ENCODE measurements at places on chromosomes 7 and 10. TPM values are rescaled to one million over a fixed set of nuclear protein-coding genes. Genes with fewer than 3 reads are reported as not detected.

- DNase-seq, result no peak
These were observed 69.5 kb upstream of the ST8SIA6 start for GRCh38 chr10:17523917-17524316.

DNA sequence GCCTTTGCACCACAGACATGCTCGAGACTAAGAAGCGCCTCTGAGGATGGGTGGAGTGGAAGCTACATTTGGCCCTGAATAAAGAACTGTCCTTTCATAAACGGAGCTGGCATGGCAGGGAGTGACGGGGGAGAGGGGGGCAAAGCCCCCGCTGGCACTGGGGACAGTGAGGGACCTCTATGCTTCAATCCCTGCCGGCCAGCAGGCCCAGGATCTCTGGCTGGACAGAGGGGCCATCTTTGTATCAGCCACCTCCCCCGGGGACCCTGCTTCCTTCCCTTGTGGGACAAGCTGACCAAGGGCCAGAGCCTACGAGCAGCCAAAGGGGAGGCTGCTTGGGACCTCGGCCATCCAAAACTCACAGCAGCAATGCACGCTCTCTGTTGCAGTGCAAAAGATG is 28.2 kb upstream of the ECHDC3 start:
- no peak for DNase-seq

- no peak for DNase-seq
These were observed 28.3 kb downstream of the GBX1 start for GRCh38 chr7:151139071-151139790.

- no peak for DNase-seq
These were observed 692.9 kb downstream of the LRMDA start for GRCh38 chr10:76124280-76124679.

- DNase-seq, result no peak
These were observed 70.3 kb downstream of the CALML3 start for GRCh38 chr10:5595095-5595494.

DNA sequence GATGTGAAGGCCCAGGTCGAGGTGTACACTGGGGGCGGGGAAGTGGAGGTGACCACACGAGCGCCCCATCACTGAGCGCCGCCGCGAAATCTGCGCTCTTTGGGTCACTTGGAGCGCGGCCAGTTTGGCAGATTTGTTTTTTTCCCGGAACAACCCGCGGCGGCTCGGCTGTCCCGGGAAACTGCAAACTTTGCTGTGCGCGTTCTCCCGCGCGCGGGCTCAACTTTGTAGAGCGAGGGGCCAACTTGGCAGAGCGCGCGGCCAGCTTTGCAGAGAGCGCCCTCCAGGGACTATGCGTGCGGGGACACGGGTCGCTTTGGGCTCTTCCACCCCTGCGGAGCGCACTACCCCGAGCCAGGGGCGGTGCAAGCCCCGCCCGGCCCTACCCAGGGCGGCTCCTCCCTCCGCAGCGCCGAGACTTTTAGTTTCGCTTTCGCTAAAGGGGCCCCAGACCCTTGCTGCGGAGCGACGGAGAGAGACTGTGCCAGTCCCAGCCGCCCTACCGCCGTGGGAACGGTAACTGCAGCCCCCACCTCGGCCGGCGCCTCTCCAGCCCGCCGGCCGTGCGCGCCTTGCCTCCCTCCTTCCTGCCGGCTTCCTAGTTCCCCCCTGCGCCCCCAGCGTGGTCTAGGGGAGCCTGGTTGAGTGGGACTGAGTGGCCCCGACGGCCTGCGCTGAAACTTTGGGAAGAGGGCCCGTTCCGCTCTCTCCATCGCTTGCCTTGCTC is at the start of gene CASP7:
CASP7 (plus strand) TSS at position 450 of the 727 bp plus-strand sequence. CDS start 17,582 bp downstream, outside the sequence.
- peak; percentile 74 for DNase-seq

DNA sequence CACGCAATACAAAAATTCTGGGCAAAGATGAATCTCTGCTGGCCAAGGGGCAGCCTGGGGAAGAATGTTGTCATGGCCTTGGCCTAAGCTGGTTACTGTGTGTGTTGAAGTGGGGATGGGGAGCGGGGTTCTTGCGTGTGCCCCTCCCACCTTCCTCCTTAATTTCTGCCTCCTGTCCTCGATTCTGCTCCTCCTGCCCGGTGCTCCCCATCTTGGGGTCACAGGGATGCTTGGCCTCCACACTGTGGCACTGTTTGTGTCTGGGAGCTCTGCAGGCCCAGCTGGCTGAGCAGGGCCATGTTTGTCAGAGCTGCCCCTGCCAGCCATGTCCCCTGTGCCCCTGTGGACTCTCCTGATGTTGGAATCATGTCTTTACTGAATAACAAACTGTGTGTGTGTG is 37.1 kb downstream of the RPS24 start:
- no peak for DNase-seq

DNA sequence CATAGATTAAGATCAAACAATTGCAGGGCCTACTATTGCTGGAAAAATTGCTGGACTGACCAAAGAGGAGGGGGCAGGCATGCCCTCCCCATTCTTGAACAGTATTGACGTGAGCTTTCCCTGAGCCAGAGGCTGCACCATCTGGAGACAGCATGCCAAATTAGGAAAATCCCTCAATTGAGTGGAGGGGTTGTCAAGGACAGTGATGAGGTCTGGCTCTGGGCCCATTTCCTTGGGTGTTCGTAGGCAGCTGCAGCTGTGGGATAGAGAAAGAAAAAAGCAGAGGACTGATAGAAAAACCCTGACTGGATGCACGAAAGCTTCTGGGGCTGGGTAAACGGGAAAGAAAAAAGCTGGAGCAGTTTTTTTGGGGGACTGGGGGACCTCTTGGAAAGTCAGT is 22.8 kb upstream of the ORC5 start:
- DNase-seq, result no peak

DNA sequence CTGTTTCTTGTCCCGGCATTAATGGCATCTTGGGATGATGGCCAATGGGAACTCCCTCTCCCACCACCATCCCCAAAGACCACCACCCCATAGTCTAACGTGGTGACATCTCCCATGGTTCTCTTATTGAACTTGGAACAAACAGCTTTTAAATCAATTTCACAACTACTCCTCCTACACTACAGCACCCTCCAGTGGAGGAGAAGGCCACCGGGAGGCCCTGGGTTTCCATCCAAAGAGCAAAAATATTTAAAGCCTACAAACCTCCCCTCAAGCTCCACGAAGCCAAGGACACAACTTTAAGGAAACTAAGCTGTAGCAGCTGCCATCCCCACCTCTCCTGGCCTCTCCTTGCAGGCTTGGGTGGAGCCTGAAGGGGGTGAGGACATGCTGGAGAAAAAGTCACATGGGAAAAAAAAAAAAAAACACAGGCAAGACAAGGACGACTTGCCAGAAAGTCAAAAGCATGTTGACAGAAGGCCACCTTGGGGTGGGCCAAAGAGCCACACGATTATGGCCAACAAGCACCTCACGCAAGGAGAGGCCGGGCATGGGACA is 94.0 kb upstream of the LANCL2 start:
- DNase-seq, result no peak

- no peak for DNase-seq
These were observed 61.3 kb downstream of the PDIA4 start for GRCh38 chr7:148967032-148967372.

- no peak for DNase-seq
These were observed 16.3 kb downstream of the SFTPA1 start for GRCh38 chr10:79627075-79627474.

DNA sequence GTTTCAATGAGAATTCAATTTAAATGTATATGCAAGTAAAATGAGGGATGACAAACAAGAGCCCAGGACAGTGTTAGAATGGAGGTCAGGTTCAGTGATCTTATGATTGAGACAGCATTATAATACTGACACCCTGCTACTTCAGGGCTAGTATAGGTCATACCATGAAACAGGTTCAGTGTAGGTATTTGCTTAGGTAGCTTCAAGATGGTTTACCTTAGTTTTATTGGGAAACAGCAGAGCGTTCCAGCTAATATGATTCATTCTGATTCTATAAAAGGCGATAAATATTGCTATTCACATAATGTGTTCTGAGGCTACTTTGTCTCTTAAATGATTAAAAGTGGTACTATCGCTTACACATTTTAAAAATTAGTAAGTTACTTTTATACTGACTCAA is 203.3 kb downstream of the PPP1R9A start:
- no peak for DNase-seq

DNA sequence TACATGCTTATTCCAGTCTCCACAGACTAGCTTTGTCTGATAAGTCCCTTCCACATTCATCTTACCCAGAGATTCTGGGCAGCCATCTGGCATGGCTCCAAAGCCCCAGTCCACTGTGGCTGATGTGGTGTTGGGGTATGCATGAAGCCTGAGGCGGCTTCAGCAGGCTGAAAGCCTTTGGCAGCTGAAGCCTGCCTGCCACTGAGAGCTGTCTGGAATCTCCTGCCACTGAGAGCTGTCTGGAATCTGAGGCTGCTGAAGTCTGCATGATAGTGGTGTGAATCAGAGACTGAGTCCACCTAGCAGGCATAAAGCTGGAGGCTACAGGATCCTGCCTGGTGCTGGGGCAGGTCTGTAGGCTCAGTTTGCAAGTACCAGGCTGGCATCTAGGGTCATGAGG is 87.1 kb downstream of the DYNC1I1 start:
- no peak for DNase-seq

DNA sequence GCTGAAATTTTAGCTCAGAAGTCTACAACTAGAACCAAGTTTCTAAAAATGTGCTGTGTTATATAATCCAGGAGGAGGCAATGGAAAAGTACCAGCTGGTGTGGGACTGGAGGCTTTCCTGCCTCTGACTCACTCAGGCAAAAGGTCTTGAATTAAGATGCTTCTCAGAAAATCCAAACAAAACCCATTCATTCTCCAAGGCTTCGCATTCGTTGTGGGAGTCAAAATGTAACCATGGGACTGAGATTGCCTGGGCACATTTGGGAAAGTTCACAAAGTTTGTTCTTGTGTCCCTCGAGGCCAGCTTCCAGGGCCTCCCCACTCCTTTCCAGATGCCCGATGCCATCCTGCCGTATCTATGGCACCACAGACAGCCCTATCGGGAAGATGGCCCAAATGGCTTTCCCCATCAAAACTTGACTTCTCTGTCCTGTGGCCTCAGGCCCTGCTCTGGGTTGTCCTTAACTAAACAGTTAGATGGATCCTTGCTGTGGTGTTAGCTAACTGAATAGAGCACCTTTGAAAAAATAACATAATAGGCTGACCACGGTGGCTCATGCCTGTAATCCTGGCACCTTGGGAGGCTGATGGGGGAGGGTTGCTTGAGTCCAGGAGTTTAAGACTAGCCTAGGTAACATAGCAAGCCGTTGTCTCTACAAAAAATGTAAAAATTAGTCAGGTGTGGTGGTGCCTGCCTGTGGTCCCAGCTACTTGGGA is 180.5 kb downstream of the PFKFB3 start:
- DNase-seq, result no peak

DNA sequence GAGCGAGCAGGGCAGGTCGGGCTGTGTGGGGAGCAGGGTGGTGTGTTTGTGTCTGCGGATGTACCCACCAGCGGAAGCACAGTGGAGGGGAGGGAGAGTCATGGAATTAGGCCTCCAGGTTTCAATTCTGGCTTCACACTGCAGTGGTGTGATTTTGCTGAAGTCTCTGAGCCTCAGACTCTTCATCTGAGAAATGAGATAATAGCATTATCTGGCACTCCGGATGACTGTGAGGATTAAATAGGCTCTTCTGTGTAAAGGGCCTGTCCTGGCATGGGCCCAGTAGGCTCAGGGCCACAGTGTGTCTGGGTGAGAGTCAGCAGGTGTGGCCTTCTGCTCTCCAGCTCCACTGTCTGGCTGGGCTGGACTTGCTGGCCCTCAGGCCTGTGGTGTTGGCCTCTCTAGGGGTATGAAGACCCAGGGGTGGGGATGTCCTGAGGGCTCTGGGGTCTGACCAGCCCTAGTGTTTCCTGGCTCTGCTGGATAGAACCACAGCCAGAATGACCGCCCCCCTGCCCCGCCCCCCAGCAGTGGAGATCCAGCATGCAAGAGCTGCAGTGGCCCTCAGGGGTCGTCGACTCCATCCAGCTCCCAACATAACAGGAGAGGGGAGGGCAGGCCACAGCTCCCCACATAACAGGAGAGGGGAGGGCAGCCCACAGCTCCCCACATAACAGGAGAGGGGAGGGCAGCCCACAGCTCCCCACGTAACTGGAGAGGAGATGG is 178.6 kb downstream of the RPS24 start:
- no peak for DNase-seq

GRCh38 chr7:28018020-28018419 is 162.6 kb downstream of the JAZF1 start:
- no peak for DNase-seq

The ZNF316 gene
- polyA plus RNA-seq, result 30.6 TPM

The POT1 gene
- 32.8 TPM for polyA plus RNA-seq

The PAPOLB gene
- polyA plus RNA-seq, result 0.10 TPM

The ZDHHC6 gene
- 72.1 TPM for polyA plus RNA-seq

The IGFBP3 gene
- polyA plus RNA-seq, result 110 TPM

The PDE6C gene
- 0.24 TPM for polyA plus RNA-seq

The SFRP4 gene
- 2.1 TPM for polyA plus RNA-seq

The SLC18A3 gene
- polyA plus RNA-seq, result not detected

The SLC16A9 gene
- polyA plus RNA-seq, result 41.1 TPM

The TRIM56 gene
- 18.5 TPM for polyA plus RNA-seq

All from left renal pelvis (tissue), 4 donors.